ENCODE measurements at places on chromosomes 2 and 18. TPM values are rescaled to one million over a fixed set of nuclear protein-coding genes. Genes with fewer than 3 reads are reported as not detected.

SPATA3 gene
- total RNA-seq = not detected

ASXL3 gene
- total RNA-seq = 4.3 TPM

UGT1A8 gene
- total RNA-seq = 0.31 TPM

CSRNP3 gene
- 20.6 TPM for total RNA-seq

DNA sequence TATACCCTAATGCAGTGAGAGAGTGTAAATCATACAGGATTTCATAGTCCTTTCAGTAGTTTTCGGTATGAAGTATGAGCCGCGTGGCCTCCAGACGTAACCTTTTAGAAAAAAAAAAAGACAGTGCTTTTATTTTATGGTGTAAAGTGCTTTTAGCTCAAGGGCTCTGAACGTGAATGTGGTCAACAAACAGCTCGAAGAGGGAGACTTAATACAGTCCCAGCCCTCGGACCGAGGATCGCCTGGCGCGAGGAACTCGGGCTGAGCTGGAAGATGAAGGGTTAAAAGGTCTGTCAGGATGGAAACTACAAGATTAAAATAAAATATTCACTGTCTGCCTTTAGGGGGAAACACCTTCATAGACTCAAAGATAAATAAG, 4.0 kb upstream of the BCL11A start:
- DNase-seq = no peak

- no peak for DNase-seq
Observed at GRCh38 chr2:207854484-207855440, 85.1 kb upstream of the FZD5 start.

DNA sequence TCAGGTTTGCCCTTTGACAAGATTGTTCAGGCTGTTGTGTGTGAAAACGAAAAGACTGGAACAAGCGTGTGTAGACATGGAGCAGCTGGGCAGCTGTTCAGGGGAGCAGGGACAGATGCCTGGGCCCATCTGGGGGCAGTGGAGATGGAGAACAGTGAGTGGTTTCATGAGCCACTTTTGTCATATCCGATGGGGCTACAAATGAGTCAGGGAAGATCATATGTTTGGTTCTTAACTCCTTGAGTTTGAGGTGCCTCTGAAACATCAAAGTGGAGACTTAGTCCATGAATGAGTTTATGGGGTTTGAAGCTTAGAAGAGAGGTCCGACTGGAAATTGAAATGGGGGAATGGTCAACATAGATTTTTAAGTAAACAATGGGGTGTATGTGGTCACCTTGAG, 9.3 kb upstream of the PLB1 start:
- DNase-seq = no peak

DNA sequence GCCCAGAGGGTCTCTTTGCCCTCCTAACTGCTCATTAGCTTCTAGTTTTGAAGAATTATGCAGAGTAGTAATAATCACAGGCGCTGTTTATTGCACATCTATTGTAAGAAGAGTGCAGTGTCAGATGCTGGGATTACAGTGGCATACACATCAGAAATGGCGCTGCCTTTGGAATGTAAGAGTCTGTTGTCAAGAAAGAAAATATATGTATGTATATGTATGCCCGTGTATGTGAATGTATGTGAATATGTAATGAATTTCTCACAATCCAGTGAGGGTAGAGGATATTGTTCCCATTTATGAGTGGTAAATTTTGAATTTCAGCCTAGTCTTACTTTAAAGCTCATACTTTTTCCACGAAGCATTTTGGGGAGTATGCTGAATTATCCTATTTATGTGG, 127.5 kb downstream of the PARD3B start:
- no peak for DNase-seq
